Midbrain (tissue), 1 donor: ENCODE measurements at places on chromosomes 4 and X.
A peak's percentile ranks its signal among the peaks of the same experiment; 100 is the strongest.

DNA sequence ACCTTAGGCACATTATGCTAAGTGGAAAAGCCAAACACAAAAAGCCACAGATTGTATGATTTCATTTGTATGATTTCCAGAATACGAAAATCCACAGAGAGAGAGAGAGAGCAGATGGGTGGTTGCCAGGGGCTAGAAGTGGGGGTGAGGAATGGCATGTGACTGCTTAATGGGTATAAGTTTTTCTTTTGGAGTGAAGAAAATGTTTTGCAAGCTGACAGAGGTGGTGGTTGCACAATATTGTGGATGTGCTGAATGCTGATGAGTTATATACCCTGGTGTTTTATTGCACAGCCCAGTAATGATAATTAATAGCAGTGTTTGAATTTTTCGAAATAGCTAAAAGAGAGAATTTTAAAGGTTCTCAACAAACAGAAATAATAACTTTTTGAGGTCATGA, 386.1 kb upstream of the HS3ST1 start:
- no peak for DNase-seq

DNA sequence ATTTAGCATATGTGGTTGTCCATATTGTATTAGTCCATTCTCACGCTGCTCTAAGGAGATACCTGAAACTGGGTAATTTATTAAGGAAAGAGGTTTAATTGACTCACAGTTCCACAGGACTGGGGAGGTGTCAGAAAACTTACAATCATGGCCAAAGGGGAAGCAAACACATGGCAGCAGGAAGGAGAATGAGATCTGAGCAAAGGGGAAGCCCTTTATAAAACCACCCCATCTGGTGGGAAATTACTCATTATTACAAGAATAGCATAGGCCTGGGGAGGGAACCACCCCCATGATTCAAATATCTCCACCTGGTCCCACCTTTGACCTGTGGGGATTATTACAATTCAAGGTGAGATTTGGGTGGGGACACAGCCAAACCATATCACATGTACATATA, 122.6 kb upstream of the ANK2 start:
- no peak for DNase-seq

DNA sequence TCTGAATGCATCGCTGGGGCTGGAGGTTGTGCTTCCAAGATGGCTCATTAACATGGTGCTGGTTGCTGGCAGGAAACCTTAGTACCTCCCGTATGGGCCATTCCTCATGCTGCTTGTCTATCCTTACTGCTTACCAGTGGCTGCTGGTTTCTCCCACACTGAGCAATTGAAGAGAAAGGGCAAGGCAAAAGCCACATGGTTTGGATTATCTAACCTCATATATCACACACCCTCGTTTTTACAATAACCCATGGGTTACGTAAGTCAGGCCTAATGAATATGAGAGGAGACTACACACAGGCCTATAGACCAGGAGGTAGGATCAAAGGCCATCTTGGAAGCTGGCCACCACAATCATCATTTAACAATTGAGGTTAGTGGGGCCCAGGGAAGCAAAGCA, 141.8 kb upstream of the EDNRA start:
- no peak for DNase-seq

DNA sequence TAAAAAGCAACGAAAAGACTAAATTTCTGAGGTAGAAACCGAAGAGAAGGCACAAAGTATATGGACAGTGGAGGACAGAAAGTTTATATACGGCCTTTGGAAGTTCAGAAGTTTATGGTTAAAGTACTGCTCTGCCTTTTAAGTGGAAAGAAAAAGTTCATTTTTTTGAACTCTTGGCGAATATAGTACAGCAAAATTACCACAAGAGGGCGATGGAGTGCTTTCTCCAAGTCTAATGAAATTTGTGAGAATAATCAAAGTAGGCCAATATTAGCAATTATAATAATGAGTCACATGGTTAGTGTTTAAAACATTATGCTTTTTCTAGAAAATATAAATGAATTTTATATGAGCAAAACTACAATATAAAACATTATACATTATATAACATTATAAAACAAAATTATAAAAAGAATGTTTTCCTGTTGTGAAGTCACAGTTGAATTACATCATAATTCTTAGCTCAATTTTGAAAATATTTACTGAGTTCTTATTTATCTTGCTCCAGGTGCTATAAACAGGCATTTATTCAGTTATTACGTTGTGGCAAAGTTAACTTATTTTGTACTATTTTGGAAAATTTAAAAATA, 136.2 kb upstream of the BMPR1B start:
- DNase-seq: peak; percentile 64

DNA sequence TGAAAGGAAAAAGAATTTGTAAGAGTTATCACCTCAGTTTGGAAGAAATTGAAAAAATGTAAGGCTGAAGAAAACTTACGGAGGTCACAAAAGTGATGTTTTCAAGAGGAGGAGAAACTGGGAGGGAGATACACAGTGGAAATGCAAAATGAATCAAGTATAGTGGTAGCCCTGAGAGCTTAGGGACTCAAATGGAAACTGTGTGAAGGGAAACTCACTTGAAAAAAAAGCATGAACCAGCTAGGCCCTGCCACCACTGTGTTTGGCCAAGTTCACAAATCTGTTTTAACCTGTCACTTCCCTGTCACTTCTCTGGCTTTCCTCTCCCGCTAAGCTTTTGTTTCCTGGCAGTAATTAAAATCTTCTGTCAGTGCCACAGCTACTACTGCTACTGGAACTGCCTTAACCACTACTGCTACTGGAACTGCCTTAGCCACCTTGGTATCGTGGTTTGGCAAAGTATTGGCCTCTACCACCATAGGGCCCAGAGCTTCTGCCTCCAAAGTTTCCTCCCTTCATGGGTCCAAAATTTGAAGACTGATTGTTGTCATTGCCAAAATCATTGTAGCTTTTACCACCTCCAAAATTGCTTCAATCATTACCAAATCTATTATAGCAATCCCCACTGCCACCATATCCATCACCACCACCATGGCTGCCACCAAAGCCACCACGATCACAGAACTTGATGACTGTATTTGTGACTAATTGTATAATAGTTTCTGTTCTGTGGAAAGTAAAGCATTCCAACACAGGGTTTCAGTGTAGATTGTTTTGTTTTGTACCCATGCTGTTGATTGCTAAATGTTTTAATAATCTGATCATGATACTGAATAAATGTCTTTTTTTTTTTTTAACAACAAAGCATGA, 41.5 kb downstream of the SMARCA5 start:
- no peak for DNase-seq

DNA sequence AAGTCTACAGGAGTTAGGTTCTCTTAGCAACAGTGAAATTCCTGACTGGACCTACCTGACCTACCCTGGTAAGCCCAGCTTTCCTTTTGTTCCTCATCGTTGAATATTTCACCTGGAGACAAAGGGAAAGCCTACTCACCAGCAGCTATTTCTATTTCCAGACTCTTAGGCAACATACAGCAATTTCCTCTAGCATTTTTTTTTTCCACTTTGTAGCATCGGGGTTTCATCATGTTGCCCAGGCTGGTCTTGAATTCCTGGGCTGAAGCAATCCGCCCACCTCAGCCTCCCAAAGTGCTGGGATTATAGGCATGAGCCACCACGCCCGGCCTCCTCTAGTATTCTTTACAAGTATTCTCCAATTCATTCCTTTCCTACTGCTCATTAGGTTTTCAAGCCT, 6.8 kb upstream of the S100G start:
- DNase-seq: no peak

GRCh38 chrX:750263-750662, 119.7 kb downstream of the SHOX start:
- no peak for DNase-seq

DNA sequence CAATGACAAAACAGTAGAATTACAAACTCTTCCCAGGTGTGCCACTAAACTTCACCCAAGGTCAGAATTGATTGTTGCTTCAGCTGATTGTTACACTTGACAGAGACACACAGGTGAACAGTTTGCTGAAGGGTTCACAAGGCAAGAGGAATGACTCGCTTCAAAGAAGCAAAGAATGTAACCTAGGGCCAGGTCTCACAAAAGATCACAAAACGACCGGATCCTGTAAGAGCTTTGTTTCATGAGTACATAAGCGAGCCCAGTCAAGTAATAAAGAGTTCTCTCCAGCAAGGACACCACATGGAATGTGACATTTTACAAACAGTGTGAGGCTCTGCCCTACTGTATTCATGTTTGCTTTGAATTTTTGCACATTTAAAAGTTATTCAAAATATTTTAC, 9.1 kb downstream of the LNX1 start:
- no peak for DNase-seq

DNA sequence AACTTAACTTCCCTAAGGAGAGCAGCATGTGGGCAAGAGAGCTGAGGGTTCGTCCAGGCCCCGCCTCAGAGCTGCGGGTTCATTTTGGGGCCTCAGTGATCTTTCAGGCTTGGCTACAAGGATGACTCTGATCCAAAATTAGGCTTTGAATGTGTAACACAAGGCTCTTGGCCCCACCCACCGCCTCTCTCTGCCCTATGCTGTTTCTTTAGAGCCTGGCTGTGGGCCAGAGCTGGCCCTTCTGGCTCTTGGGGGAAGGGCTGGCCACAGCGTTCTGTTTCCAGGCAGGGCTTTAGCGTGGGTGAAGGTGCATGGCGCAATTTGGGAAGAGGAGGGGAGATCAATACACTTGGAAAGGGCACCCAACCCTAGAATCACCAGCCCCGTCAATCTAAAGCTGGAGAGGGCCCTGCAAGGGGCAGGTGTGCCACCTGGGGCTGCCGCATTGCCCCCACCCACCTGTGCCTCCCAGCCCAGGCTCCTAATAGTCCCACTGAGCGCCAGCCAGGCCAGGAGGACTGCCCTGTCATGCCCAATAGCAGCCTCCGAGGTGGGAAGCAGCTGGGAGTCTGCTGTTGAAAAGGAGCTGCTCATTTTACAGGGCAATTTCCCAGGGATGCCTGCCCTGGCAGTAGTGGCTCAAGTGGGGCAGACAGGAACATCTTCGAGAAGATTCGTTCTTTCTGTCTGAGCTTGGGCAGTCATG, 84.5 kb upstream of the MAML3 start:
- DNase-seq: peak; percentile 61

DNA sequence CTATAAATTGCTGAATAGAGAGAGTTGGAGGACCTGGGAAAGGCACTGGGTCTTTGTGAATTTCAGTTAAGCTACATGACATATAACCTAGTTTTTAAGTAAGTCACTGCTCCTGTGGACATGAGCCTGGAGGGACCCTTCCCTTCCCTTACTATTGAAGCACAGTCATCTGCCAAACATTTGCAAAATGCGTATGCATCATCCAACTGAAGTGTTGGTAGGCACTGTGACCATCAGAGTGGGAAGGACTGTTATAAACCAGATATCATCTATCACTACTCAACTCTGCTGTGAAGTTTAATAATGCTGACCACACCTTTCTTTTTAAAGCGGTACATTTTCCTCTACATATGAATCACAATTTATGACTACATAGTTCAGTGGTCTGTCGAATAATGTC, 5.2 kb downstream of the GABRA3 start:
- DNase-seq: no peak

DNA sequence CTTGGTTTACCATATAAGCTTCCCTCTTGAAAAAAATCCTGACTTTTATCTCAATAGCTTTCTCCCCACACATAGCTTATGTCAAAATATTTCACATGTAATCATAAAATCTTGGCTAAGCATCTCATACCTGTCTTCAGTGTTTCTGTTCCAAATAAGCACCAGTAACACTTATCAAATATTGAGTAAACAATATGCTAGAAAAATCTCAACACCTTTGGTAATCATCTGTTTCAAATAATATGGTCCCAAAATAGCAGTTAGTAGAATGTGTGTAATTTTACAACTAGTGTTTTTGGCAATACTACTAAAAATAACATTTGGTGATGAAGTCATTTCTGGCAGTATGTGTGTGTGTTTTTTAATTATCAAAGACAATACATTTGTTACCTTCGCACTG, 2138.2 kb downstream of the PCDH7 start:
- DNase-seq: no peak

GRCh38 chr4:67853336-67853735, 30.5 kb downstream of the TMPRSS11D start:
- no peak for DNase-seq

- DNase-seq: peak; percentile 40
Observed at GRCh38 chrX:104195489-104196084, 29.3 kb downstream of the FAM199X start.

- no peak for DNase-seq
Observed at GRCh38 chr4:111494471-111494870, 650.8 kb upstream of the FAM241A start.

DNA sequence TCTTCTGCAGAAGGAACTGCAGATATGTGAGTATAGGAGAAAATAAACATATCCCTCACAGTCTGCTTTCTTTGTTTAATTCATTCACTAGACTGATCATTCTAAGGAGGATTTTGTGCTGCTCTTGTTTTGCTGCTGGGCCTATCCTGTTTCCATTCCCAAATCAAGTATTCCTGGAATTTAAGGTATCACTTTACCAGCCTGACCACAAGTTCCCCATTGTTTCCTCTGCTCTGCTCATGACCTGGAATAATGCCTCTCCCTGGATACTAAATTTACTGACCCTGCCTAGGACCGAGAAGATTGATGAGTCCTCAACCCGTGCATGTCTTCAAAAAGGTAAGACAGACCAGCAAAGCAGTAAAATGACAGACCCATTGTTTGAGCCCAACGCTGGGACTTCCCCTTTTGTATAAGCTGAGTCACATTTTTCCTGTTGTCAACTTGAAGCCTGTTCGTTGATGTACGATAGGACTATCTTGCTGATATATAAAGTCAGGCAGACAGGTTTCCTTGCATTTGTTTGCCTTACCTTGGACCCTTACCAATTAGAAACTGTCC, 85.5 kb upstream of the TET2 start:
- DNase-seq: peak; percentile 3
